ENCODE measurements at places on chromosomes 2 and 18.

DNA sequence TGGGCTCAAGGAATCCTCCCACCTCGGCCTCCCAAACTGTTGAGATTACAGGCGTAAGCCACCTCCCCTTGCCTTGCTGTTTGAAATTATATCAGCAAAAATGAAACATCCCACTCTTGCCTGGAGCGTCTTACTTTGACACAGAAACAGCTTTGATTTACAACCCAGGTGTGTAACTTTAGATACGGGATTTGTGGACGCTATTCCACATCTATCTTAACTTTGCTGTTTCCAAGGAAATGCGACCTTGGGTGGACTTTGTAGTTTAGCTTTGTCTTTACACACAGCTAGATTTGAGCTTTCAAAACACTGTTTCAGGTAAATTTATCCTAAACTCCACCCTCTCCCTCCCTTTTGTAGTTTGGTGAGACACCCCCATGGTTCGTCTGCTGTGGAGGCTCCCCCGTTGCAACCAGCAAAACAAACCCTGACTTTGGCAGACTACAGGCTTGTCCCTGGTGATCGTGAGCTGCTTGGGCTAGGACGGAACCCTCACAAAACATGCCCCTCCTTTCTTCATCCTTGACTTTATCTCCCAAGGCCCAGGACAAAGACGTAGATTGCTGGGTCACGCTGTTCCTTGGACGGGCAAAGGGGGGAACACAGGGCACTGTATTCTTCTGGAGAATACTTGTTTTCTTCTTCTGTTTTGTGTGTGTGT, 5.5 kb upstream of the MSH6 start:
- no peak for DNase-seq

DNA sequence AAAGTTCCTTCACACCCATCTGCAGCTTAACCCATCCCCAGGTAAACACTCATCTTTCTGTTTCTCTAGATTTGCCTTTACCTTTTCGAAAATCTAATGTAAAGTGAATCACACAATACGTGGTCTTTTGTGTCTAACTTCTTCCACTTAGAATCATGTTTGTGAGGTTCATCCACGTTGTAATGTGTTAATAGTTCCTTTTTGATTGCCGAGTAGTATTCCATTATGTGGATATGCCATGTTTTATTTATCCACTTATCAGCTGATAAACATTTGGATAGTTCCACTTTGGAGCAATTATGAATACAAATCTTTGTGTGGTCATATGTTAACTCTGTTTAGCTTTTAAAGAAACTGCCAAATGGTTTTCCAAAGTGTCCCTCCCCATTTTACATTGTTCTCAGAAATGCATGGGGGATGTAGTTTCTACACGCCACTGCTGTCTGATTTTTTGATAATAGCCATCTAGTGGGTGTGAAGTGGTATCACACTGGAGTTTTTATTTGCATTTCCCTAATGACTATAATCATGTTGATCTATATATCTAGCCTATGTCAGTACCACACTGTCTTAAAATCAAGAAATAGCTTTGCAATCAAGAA, 22.3 kb downstream of the PECR start:
- DNase-seq = no peak

DNA sequence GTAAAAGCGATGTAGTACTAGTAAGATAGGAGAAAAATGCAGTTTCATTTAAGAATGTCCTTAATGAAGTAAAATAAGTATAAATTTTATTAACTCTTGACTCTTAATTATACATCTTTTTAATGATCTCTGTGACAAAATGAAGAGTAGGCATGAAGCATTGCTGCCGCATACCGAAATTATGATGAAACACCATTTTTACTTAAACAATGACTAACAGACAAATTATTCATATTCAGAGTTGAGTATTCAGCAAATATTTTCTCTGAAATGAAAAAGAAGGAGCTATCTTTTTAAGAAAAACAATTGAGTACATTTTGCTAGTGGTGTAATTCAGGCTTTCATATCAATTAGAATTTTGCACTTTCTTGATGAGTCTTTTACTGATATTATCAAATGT, 150.6 kb upstream of the DOCK10 start:
- no peak for DNase-seq

- DNase-seq = no peak
Observed at GRCh38 chr2:200741468-200742202, 70.1 kb upstream of the BZW1 start.

- no peak for DNase-seq
Observed at GRCh38 chr18:57555134-57555533, 31.4 kb downstream of the FECH start.

GRCh38 chr2:122636097-122636496, 880.6 kb downstream of the TSN start:
- no peak for DNase-seq

DNA sequence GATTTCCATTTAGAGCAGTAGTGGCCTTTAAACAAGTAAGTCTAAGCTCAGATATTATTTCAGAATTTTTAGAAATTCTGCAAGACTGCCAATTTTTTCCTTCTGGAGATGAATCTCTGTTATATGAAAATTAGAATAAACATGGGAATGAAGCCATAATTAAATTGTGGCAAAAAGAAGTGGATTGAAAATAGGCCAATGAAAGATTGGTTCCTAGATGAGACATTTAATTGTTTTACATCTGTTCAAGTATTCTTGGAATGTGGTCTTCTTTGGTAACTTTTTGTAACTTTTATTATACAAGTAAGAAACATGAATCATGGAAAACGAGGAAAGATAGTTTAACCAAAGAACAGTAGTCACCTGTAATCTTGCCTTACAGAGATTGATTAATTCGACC, 10.3 kb downstream of the CAD start:
- no peak for DNase-seq

- DNase-seq = no peak
Observed at GRCh38 chr2:180010701-180011100, 3.6 kb upstream of the CWC22 start.

DNA sequence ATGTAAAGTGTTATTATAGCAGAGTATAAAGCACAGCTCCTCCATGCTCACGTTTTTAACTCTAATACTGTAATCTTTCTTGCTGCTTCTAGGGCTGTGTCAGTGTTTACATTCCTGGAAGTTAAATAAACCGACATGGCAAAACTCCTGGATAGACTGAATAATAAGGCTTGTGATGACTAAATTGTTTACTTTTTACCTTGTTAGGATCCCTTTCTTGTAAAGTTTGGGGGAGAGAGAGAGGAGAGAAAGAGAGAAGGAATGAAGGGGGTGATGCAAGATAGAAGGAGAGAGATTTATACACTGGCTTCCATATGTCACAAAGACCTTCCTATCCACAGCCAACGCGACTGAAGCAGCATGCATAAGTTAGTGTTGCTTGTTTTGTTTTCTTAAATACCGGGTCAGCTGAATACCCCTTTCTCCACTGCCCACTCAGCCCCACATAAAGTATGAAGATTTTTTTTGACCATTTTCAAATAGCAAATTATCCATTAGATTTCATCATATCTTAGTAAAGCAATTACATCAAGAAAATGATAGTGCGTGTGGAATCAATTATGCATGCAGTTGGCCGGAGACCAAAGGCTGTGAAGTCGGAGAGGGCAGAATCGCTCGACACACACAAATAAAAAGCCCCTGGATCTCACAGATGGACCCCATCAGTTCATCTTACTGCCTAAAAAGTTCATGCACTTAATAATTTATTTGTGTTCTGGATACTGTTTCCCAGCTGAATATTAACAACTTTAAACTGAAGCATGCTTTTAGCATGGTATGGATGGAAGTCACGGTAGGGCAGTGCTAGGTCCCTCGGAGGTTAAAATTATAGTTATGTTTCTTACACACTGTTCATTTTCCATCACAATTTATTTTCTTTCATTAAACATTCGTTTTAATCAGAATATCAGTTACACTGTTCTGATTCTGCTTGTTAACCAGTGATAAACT, 20.1 kb downstream of the BCL11A start:
- no peak for DNase-seq

- no peak for DNase-seq
Observed at GRCh38 chr2:132282911-132283310, 121.2 kb upstream of the ANKRD30BL start.

DNA sequence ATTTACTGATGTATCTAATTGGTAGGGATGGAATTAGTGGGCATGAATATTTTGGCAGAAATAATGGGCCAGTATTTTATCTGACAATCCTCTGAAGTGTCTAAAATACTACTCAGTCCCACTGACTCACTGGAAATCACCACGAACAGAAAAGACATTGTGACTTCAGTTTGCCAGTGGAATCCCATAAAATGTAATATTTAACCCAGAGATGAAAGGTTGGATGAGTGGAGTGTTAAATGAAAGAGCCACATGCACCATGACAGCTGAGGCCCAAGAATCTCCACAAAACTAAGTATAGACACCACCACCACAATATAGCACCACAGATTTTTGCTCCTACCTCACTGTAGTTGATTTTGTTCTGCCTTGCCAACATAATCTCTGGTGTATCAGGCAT, 103.9 kb downstream of the NEB start:
- no peak for DNase-seq

GRCh38 chr2:239826786-239827522, 198.2 kb downstream of the NDUFA10 start:
- no peak for DNase-seq

GRCh38 chr2:148989882-148990493, 48.5 kb upstream of the LYPD6B start:
- DNase-seq = peak; percentile 39

DNA sequence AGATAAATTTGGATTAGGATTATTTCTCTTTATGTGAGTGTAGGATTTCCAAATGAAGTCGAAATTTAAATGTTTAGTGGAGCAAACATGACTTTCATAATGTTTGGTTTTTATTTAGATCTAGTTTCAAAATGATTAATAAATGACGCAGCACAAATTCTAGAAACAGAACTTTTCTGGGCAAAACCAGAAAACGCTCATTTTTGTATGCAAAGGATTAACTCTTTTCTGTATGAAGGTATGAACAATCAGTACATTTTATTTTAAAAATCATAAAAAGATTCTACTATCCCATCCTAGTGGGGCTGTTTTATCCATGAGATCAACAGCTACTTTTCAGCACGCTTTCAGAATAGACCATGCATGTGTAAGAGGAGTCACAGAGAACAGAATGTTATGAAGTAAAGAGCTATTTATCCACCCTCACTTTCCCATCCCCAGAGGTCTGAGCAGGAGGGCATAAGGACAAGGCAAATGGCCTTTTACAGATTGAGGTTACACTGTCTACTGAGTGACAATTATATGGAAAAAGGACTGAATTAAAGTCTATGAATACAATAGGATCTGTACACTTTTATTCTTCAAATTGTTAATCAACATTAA, 270.8 kb downstream of the ZEB2 start:
- no peak for DNase-seq
